ENCODE measurements at places on chromosomes 16 and 17. TPM values are rescaled to one million over a fixed set of nuclear protein-coding genes. Genes with fewer than 3 reads are reported as not detected.

Gene ADAMTS18
- total RNA-seq = not detected

Gene TMEM98
- not detected for total RNA-seq

Gene BCL6B
- total RNA-seq = 0.49 TPM

Gene TBC1D3B
- total RNA-seq = 8.2 TPM

Gene RNF43
- 1.1 TPM for total RNA-seq

Gene GLG1
- total RNA-seq = 184 TPM

Gene KCNJ16
- total RNA-seq = not detected

Data from natural killer cell (primary cell).